ENCODE measurements at places on chromosomes 7 and 10.

- no peak for DNase-seq
These were observed 718 bp upstream of the UMAD1 start for GRCh38 chr7:7639847-7640220.

GRCh38 chr7:16685535-16685934 is 39.6 kb downstream of the BZW2 start:
- no peak for DNase-seq

DNA sequence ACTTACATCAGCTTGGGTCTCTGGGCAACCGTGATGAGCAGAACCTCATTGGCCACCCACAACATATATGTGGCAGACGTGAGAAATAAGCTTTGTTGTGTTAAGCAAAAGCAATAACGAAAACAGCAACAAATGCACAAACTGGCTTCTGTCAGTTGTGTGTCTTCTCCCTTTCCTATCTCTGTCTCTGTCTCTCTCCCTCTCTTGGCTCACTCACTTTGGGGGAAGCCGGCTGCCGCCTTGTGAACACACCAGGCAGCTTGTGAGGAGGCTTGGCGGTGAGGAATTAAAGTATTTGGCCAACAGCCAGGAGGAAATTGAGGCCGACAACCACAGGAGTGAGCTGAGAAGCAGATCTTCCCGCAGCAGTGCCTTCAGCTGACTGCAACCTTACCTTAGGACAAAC is 21.9 kb upstream of the CDCA7L start:
- DNase-seq = no peak

- no peak for DNase-seq
These were observed 236.3 kb upstream of the HABP2 start for GRCh38 chr10:113316506-113316905.

DNA sequence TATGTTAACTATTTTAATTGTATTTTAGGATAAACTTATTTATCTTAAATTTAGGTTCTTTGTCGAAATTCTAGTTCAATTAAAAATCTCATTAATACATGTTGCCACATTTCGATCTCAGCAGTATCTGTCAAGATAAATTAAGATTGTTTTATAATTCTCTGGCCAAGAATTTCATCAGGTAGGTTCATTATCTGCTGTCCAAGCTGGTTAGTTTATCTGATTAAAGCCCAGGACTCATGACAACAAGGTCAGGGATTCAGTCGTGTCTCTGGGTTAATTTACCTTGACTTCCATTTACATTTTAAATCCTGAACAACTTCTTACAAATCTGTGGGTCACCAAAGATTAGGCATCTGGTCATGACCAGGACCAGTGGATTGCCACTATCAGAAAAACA is 7.6 kb downstream of the STEAP4 start:
- DNase-seq = no peak

DNA sequence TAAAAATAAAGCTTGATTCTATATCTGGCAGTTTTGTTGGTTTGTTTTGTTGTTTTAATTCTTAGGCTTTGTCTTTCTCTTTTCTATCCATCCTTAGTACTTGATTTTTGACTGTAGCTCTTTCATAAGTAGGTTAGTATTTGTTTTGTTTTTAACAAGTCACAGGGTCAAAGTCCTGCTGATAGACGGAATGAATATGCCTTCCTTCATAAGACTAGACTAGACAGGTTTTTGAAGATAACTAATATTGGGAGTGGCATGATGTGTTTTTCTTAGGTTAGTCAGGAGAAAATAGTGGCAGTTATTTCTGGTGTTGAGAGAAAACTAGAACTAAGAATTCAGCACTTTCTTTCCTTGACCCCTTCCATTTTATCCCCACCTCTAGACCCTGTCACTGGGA is 50.4 kb downstream of the CASD1 start:
- DNase-seq = no peak

DNA sequence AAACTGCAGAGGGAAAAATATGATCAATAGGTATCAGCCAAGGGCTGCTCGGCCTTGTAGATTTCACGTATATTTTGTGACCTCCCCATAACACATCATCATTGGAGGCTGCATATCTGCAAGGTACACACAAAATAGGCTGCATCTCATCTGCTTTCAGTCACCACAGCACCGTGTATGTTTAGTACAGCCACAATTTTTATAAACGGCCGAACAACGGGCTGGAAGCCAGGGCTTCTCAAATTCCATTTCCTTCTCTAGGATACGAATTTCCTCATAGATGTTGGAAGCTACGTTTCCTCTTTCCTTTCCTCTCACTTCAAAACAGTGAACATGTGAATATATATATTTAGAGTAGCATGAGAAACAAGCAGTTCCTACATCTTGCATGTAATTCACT is 20.2 kb upstream of the FOXK1 start:
- no peak for DNase-seq

Data from activated CD4-positive, CD25-positive, alpha-beta regulatory T cell treated with anti-CD3 and anti-CD28 coated beads, Interleukin-2, amount 50 U/mL, for 72 hours (primary cell).